Epithelial cell of proximal tubule (primary cell): ENCODE measurements at places on chromosomes 7 and 10.

GRCh38 chr10:103481974-103482531, 3.0 kb upstream of the CALHM3 start:
- DNase-seq = no peak

DNA sequence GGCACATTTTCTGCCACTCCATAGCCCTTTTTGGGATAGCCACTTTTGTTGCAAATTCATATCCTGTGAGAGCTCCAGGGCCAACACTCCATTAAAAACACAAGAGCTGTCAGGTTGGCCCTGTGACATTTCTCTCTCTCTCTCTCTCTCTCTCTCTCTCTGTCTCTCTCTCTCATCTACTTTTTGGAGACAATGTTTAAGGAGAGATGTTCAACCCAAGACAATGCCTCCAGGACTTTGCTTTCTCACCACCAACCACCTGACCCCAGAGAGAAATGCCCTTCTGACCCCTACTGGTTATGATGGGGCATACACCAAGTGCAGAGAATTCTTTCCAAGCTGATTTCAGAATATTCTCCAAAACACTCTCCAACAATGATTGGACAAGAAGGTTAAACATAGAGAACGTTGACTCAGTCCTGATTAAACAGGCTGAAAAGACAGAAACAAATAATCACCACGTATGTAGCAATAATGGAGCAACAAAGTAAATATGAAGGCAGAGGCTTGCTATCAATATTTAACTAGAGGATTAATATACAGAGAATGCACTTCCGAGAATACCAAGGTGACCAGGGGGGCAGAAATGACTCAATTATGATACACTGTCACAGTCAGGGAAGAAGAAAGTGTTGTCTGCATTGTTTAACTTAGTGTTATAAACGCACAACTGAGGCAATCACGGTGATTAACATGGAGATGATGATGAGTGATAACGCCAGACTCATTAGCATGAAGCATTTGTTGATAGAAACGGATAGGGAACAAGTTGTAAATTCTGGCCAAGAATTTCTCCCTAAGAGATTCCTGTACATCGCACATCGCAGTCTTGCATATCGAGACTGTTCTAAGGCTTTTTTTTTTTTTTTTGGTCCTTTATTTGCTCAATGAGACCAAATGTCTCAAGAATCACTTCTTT, 178.5 kb downstream of the NRP1 start:
- DNase-seq = peak; percentile 99

DNA sequence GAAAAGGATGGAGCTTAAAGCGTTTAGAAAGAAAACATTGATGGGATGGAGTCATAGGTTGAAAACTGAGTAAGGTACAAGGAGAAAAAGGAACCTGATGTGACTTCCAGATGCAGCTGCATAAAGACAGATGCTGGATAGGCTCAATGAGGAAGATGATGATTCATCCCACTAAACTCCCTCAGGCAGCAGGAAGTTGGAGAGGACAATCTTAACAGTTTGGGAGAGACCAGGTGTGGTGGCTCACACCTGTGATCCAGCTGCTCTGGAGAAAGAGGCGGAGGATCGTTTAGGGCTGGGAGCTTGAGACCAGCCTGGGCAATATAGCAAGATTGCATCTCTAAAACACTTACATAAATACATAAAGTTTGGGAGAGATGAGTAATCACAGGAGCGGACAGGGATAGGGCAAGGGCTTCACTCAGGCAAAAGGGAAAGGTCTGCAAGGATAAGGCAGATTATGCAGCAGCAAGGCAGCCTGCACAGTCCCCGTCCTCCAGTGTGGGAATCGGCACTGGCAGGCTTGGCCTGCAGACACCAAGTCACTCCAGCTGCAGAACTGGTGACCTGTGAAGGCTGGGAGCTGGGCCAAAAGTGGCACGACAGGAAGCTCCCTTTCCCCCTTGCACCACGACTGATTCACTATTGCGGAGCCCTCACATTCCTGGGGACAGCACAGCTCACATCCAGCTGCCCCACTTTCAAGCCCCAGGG, 438.5 kb downstream of the GRID1 start:
- no peak for DNase-seq

DNA sequence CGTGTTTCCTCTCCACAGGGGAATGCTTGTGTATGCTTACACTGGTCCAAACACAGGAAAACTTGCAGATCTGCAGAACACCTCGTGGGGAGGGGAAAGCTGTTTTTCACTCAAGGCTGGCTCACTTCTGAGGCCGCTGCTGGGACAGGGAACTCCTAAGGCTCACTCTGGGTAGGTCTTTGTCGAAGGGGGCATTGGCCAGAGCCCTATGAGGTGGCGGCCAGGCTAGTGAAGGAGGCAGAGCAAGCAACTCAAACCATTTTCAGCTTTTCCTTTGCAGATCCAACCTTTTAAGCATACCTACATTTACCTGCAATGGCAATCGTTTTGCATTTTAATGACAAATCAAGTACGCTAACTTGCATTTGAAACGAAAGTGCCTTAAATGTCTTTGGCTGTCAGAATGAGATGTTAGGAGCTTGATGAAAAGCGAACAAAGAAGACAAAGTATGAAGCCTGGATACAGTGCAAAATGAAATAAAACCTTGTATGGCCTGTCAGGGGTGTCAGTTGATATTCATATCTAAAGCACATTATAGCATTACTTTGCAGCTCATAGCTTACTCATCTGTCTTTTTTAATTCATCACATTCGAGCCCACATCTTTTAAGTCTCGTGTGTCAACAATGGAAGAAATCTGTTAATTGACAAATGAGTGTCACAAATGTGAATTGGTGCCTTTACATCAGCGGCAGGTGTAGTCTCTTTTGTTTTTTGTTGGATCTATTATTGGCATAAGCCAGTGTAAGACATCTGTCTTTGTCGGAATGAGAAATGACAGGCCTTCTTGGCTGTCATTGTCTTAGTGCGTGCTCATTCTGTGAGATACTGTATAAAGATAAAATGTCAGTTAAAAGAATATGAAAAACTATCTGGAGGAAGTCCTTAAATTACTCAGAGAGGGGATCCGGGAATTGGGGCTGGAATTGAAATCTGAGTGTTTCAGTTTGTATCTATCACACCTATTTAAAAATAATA, 30.5 kb downstream of the LRMDA start:
- DNase-seq = no peak

DNA sequence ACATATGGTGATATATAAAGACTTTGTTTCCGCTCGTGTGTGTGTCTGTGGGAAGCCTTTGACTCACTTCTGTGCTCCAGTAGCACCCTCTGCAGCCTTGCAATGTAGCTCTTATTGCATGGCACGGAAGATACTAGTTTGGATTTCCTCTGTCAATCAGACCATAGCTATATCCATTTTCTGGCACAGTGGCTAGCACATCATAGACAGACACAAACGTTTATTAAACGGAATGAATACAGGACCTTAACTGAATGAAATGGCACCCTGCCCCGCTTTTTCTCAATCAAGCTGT, 124.0 kb upstream of the PTPN20 start:
- peak; percentile 51 for DNase-seq

- DNase-seq = no peak
These were observed 593 bp upstream of the CUX1 start for GRCh38 chr7:101816595-101817470.

DNA sequence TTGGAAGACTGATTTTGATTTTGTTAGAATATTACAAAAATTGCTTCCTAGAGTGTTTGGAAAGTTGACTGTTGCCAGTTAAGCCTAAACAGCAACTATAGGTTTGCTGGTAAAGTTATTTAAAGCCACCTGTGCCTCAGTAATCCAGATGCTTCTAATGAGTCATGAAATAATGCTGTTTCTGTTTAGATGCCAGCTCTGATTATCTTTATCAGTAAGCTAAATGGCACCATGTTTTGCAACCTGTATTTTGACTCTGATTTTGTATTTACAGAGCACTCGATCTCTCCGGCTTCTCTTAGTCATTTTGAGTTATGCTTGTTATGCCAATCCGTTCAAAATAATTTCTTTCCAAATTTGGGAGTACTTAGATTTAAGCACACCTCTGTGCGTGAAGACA, 366.1 kb downstream of the EXOC4 start:
- DNase-seq = no peak

DNA sequence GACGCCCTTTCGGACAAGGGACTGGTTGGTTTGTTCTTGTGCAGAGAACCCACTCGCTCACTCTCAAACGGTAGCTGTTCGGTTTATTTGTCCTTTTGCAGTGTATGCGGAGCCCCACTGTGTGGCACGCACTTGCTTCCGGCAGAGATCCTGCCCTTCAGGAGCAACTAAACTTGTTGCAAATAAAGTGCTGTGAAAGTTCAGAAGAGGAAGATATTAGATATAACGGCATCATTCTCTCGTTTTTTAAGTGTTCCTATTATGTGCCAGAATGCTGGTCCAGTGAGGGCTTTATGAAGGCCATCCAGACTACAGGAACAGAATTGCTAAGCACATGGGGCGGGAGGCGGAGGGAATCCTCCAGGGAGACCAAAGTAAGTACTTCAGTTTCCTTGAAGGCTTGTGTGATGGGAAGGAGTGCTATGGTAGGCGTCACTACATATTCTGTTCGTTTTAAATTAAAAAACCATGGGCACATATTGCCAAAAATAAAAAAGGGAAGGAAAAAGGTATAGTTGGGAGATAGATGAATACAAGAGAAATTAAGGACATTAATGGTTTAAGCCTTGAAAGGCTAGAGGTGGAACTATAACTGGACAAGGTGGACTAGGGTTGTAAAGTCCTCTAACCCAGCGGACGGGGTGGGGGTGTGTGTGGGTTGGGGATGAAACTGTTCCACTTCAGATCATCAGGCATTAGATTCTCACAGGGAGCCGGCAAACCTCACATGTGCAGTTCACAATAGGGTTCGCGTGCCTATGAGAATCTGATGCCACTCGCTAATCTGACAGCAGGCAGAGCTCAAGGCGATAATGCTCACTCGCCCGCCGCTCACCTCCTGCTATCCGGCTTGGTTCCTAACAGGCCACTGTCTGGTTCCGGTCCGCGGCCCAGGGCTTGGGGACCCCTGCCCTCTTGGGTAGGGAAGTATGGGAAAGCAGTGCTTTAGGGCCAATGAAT, 704 bp upstream of the ERLIN1 start:
- DNase-seq = no peak

DNA sequence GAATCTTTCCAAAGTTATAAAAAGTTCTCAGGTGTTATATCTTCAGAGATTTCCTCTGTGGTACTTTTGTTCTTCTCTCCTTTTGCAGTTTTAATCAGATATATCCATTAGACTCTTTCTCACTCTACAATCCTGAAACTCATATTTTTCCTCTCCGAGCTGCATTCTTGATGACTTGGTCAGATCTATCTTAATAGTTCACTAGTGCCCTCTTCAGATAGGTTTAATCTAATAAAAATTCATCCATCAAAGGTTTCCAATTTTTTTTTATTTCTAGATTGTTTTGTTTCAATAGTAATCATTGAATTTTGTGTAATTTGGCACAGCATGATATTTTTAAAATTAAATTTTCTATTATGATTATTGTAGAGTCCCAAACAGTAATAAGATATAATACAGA, 21.8 kb upstream of the DGKB start:
- DNase-seq = no peak

DNA sequence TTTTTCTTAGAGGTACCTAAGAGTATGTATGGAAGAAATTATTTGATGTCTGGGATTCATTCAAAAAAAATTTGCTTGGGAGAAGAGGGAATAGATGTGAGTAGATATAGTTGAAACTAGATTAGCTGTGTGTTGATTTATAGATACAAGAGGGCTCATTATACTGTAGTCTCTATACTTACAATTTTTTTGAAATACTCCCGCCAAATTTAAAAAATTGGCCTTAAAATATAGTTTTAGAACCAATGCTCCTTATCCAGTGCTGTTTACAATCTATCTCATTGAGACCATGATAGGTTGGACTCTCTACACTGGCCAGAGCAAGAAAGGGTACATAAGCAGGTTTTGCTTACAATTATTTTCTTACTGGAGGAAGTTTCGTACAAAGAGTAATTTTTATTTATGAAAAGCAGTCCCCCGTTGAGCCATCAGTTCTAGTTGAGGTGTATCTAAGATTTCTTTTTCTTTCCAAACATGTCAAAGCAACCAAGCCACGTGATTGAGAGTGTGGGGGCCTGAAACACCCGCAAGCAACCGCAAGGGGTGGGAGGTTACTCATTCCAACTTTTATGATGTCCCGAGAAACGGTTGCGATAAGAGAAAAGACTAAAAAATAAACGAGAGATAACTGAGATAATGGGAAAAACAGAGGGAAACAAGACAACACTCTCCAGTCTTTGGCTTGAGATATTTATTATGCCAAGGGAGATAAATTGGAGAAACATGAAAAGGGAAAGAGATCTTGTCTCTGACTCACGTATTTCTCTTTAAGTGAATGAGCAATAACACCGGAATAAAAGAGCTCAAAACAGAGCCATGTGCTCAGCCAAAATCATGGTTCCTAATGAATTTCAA, 729.2 kb downstream of the LRMDA start:
- DNase-seq = no peak

- DNase-seq = no peak
These were observed 69.8 kb upstream of the DRGX start for GRCh38 chr10:49465736-49466135.
